ENCODE measurements at places on chromosomes 2 and 18.

DNA sequence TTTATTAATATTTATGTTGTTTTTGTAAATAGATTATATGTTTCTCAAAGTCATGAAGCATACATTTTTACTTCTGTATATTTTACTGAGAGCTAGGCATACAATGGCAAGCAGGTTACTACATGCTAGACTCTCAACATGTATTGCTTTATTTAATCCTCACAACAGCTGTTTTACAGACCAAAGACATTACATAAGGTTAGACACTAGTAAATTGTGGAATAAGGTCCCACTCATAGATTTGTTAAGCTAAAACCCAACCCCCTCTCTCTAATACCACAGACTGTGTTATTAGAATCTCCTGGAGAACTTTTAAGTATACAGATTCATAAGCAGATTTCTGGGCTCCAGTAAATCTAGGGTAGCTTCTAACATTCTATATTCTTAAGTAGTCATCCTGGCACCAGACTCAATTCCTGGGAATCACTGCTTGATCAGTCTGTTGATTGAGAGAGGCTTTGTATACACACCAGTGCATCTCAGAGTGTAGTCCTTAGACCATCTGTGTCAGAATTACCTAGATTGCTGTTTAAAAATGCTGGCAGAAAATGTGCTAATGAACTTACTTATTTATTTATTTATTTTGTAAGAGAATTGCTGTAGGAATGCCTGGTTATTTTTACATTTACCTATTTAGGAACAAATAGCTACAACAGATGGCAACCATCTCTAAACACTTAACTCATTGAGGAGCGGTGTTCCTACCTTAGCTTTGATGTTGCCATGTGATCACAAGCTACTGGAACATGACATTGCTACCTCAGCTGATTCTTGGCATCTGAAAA lies 153.5 kb upstream of the CAVIN2 start:
- DNase-seq, result no peak

- DNase-seq, result no peak
Measured at GRCh38 chr18:7766817-7767216, 199.7 kb downstream of the PTPRM start.

GRCh38 chr2:64799592-64800252 lies 146.0 kb upstream of the SERTAD2 start:
- DNase-seq, result no peak

DNA sequence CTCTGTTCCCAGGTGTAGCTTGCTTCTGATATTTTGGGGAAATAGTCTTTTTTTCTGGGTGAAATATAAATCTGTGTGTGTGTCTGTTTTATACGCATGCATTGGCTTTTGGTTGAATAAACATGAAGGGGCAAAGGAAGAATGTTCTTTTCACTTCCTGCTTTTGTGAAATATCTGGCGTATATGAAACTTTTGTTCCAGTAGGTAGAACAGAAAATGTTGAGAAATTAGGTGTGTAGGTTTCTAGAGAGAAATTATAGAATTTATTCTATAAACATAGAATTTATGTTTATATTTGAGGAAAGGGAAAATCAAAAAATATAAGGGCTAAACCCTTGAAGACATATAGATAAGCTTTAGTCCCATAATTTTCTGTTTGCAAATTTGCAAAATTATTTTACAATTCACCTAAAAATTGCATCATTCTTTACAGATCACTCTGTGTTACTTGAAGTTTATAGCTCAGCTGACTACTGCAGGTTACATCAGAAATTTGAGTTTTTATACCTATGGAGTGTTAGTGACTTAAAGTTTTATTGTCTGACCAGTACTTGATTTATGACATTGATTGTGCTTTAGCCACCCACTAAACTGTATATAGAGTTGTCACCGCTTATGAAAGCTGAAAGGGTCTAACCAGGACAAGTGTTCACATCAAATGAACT lies 116.1 kb downstream of the FAM117B start:
- DNase-seq, result no peak

GRCh38 chr2:237337586-237337985 lies 76.4 kb downstream of the COL6A3 start:
- no peak for DNase-seq

DNA sequence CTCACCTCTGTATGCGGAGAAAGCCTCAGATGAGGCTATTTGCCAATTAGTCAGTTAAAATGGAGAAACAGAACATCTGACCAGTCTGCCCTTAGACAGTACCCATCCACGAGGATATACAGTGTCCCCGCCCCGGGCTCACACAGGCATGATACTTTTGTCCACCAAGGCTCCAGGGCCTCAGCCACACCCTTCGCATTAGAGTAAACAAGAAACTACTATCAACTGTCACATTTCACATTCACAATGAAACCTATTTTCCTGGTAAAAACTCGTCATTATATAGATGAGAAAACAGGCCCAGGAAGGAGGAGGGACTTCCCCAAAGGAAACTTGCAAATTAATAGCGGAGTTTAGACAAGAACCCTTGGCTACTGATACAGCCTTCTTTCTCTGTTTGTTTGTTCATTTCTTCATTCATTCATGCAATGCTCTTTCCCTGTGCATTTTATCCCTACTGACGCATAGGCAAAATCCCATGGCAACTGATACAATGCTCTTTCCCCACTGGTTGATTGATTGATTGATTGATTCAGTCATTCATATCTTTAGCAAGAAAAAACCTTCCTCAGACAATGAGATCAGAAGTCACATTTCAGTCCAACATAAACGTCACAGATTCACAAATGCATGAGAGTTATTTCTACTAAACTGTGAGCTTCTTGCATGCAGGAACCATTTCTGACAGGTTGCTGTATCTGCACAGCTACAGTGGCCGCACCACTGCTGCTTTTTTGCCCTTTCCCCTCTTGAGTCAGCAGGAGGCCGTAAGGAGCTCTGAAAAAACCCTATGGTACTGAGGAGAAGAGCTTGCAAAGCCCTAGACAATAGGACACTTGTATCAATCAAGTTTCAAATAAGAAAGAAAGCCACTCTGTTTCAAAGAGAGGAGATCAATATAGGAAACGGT lies 777.1 kb downstream of the RNF144A start:
- no peak for DNase-seq
